ENCODE measurements at places on chromosomes 12 and 14.

GRCh38 chr12:98635657-98636323, 8.8 kb downstream of the IKBIP start:
- no peak for DNase-seq

GRCh38 chr12:19772776-19773175, 333.5 kb downstream of the AEBP2 start:
- DNase-seq = no peak

GRCh38 chr14:73097421-73097820, 38.9 kb upstream of the PSEN1 start:
- DNase-seq = no peak

- no peak for DNase-seq
Observed at GRCh38 chr14:64225151-64225757, 68.9 kb downstream of the ESR2 start.
